ENCODE measurements at places on chromosomes 7 and 10. TPM values are rescaled to one million over a fixed set of nuclear protein-coding genes. Genes with fewer than 3 reads are reported as not detected.

MYOZ1 gene
- 16.2 TPM for total RNA-seq

PAX4 gene
- not detected for total RNA-seq

COL28A1 gene
- 0.83 TPM for total RNA-seq

DGKB gene
- total RNA-seq, result 0.86 TPM

DNA sequence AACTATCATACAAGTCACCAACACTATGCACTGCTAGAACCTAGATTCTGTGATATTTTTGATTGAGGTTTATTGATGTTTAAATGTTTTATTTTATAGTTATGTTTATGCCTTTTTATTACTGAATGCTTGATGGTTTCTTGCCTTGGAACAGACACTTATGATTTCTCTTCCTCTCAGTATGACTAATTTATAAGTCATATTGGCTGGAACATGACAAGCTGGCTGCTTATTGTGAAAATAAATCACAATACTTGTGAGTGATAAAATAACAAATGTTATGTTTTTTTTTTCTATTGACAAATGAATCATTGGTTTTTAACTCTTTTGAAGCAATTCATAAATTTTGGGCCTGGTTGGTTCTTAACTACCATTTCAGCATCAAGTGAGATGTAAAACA lies 142.0 kb upstream of the MALRD1 start:
- no peaks in the 10 kb centered on the region for H3K4me1 ChIP-seq
- H3K36me3 ChIP-seq, result no peaks in the 10 kb centered on the region
- no peak for DNase-seq
- no peak overlapping the region for H3K4me3 ChIP-seq

DNA sequence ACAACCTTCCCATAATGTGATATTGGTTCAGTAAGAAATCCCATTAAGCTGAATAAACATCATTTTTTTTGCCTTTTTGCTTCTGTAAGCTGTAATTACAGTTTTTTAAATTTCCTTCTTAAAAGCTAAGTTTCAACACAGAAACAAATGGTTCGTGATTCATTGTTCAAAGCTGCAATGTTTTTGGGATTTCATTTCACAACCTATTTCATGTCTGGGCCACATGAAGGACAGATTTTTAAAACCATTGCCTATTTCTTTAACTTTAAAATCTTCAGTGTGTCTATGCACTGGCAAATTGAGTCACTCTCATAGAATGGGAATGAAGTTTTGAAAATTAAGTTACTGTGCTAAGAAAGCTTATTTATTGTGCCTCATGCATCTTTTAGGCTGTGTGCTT lies 66.9 kb downstream of the TFPI2 start:
- peaks cover 3% of the 10 kb centered on the region for H3K27me3 ChIP-seq
- H3K27ac ChIP-seq, result no peak overlapping the region
- no peaks in the 10 kb centered on the region for H3K4me1 ChIP-seq
- no peaks in the 10 kb centered on the region for H3K36me3 ChIP-seq
- H3K4me3 ChIP-seq, result no peak overlapping the region

DNA sequence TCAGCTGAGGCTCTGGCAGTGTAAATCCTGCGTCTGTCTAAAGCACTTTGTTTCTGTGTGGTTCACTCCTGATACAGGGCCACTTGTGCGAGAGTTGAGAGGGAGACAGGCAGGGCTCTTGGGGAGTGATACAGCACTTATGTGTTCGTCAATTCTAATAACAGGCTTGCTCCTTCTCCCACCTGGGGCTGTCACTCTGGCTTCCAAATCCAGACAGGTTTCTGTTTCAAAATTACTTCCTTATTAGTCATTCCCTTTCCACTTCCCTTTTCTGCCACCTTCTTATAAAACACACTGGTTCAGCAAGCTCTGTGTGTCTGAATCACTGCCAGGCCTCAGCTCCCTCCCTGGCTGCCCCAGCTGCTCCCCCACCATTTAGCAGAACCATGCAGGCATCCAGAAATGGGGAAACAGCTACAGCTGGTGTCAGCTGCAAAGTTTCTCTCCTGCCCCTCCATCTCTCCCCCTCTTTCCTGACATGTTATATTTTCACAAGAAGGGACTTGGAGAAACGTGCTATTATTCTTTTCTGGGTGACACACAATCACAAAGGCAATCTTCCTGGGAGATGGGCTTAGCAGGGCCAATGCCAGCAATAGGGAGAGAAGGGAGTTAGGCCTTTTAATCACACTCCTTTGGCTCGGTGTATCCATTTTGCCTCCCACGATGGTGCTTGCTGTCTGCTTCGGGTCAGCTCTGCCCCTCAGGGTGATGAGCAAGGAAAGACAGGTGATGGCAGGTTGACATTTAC lies 58.4 kb upstream of the ZNRF2 start:
- H3K4me3 ChIP-seq, result no peak overlapping the region
- DNase-seq, result peak; percentile 82
- peaks cover 32% of the 10 kb centered on the region for H3K4me1 ChIP-seq
- no peaks in the 10 kb centered on the region for H3K27me3 ChIP-seq
- no peaks in the 10 kb centered on the region for H3K36me3 ChIP-seq

DNA sequence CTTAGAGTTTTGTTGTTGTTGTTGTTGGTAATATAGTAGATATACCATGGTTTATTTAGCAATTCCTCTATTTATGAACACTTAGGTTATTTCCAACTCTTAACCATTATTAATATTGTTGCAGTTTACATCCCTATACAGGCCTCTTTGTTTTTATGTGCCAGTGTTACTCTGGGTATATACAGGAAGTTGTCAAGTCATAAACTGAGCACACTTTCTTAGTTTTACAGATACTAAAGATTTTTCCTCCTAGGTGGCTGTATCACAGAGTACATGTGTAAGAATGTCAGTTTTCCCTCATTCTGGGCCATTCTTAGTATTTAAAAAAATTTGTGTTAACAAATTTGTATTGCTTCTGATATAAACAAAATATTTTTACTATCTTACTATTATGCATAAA lies 128.4 kb downstream of the ARL4A start:
- no peaks in the 10 kb centered on the region for H3K36me3 ChIP-seq
- DNase-seq, result no peak
- no peak overlapping the region for H3K27ac ChIP-seq
- H3K4me1 ChIP-seq, result no peaks in the 10 kb centered on the region
- no peaks in the 10 kb centered on the region for H3K27me3 ChIP-seq

GRCh38 chr7:78265486-78265885 lies 466.9 kb downstream of the PHTF2 start:
- H3K4me1 ChIP-seq, result no peaks in the 10 kb centered on the region
- no peaks in the 10 kb centered on the region for H3K27me3 ChIP-seq
- DNase-seq, result no peak
- H3K36me3 ChIP-seq, result no peaks in the 10 kb centered on the region
- H3K4me3 ChIP-seq, result no peak overlapping the region
- H3K27ac ChIP-seq, result no peak overlapping the region

DNA sequence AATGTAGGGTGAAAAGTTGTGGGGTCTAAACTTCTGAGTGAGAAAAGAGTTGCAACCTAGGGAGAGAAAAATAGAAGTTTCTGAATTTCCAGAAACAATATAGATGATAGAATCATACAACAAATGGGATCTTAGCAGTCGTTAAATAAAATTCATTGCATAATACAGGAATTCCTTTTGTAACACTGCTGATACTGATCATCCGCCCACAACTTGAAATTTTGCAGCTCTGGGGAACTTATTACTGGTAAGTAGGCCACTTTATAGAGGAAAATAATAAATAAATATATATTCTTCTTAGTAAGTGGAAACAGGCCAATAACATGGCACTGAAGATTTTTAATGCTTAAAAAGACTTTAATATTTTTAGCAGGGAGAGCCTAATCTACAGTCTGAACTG lies 81.9 kb upstream of the SMIM30 start:
- no peaks in the 10 kb centered on the region for H3K27me3 ChIP-seq
- H3K36me3 ChIP-seq, result no peaks in the 10 kb centered on the region
- no peak overlapping the region for H3K4me3 ChIP-seq

DNA sequence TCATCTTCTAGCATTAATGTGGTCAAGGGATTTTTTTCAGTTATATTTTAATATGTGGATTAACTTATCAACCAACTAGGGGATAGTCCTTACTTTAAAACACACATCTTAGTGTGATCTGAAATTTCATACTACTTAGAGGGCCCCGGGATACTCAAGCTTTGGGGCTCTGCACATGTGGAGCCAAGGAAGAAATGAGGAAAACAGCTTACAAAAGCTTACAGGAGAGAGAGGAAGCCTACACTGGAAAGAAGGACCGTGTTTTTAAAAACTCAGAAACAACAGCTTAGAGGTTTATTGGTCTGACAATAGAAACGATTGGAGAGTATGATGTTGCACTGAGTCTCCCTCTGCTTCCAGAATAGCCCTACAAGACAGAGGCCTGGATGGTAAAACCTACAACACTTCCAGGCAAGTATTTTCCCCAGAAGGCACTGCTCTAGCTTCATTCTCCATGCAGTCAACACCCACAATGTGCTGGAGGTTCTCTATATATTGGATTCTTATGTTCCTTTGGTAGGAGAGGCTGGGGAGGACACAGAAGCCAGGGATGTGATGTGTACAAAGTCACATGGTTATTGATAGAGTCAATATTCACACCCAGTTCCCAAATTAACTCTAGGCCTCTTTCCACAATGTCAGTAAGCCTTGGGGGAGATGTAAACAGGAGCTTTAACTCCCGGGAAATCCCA lies 47.3 kb downstream of the JCAD start:
- H3K4me1 ChIP-seq, result peaks cover 24% of the 10 kb centered on the region
- H3K27me3 ChIP-seq, result no peaks in the 10 kb centered on the region
- no peak for DNase-seq
- no peak overlapping the region for H3K4me3 ChIP-seq
- peaks cover 10% of the 10 kb centered on the region for H3K36me3 ChIP-seq

GRCh38 chr7:157278791-157279724 lies 57.7 kb upstream of the DNAJB6 start:
- H3K27ac ChIP-seq, result no peak overlapping the region
- DNase-seq, result no peak
- no peaks in the 10 kb centered on the region for H3K4me1 ChIP-seq
- H3K27me3 ChIP-seq, result no peaks in the 10 kb centered on the region
- H3K4me3 ChIP-seq, result no peak overlapping the region

- no peak for DNase-seq
- H3K4me3 ChIP-seq, result no peak overlapping the region
- H3K27ac ChIP-seq, result no peak overlapping the region
- peaks cover 6% of the 10 kb centered on the region for H3K4me1 ChIP-seq
- H3K27me3 ChIP-seq, result no peaks in the 10 kb centered on the region
These were observed 130.3 kb upstream of the ASAH2 start for GRCh38 chr10:50381642-50382041.

GRCh38 chr10:32317795-32318357 lies 29.1 kb downstream of the EPC1 start:
- H3K27me3 ChIP-seq, result no peaks in the 10 kb centered on the region
- no peak overlapping the region for H3K4me3 ChIP-seq

GRCh38 chr7:127752829-127753228 lies 100.8 kb downstream of the SND1 start:
- no peak overlapping the region for H3K27ac ChIP-seq
- no peaks in the 10 kb centered on the region for H3K27me3 ChIP-seq
- no peak overlapping the region for H3K4me3 ChIP-seq
- DNase-seq, result no peak
- H3K36me3 ChIP-seq, result no peaks in the 10 kb centered on the region

DNA sequence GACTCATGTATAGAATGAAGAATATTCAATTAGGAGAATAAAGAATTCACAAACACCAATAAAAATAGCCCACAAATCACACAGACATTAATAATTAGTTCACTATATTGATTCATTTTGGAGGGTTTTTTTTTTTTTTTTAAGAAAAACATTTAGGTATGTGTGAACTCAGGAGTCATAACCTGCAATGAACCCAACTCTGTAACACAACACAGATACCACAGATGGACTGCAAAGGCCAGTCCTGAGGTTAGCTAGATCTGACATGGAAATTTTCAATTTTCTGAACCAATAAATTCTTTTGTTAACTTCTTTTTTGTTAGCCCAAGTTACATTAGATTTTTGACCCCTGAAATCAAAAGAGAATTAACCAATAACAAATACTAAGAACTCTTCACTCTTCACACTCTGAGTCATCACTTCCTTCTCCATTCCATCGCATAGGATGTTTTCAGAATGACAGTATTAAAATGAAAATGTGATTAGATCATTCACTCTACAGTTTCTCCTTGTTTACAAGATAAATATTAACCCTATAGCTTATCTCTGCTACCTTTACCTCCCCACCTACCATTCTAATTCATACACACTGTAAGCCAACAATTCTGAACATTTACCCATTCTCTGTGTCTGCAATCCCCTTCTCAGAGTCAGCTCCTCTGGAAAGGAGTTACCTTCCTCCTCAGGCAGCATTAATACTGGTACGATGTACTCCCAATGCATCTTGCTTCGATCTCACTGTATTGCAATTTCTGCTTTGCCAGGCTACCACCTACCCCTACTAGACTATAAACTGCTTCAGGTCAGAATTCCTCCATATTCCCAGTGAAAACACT lies 141.5 kb downstream of the LRRN3 start:
- H3K27me3 ChIP-seq, result no peaks in the 10 kb centered on the region
- H3K4me1 ChIP-seq, result no peaks in the 10 kb centered on the region
- no peak overlapping the region for H3K4me3 ChIP-seq

GRCh38 chr7:149267733-149268132 lies 5.7 kb downstream of the ZNF783 start:
- H3K4me3 ChIP-seq, result no peak overlapping the region
- DNase-seq, result no peak
- H3K27me3 ChIP-seq, result no peaks in the 10 kb centered on the region
- no peaks in the 10 kb centered on the region for H3K4me1 ChIP-seq
- H3K27ac ChIP-seq, result no peak overlapping the region

DNA sequence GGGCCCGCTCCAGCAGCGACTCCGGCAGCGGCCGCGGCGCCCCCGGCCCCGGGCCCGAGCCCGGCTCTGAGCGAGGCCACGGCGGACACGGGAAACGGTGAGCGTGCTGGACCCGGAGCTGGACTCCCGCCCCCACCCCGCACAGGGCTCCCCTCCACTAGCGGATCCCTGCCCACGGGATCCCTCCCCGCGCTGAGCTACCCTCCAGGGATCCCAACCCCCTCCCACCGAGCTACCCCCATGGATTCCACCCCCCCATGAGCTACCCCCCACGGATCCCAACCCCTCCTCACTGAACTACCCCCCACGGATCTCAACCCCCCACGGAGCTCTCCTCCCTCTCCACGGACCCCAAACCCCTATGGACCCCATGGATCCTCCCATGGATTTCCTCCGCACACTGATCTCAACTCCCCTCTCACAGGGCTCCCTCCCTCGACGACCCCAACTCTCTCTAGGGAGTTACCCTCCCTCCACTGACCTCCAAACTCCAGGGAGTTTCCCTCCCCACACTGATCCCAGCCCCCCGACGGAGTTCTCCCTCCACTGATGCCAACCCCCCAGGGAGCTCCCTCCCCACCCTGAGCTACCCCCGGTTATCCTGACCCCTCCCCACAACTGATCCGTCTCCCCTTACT lies 20.6 kb upstream of the HSPB1 start:
- H3K36me3 ChIP-seq, result no peaks in the 10 kb centered on the region
- H3K27ac ChIP-seq, result no peak overlapping the region
- H3K27me3 ChIP-seq, result peaks cover 75% of the 10 kb centered on the region
- no peak for DNase-seq

Data from cardiac muscle cell (in vitro differentiated cells and primary cell).